ENCODE measurements at places on chromosomes 3 and 15.

- no peak for DNase-seq
Measured at GRCh38 chr3:49121132-49121736, 611 bp upstream of the USP19 start.

- DNase-seq = no peak
Measured at GRCh38 chr3:141388823-141389621, 20.7 kb downstream of the ZBTB38 start.

- DNase-seq = no peak
Measured at GRCh38 chr3:178645503-178645902, 109.3 kb downstream of the KCNMB2 start.

DNA sequence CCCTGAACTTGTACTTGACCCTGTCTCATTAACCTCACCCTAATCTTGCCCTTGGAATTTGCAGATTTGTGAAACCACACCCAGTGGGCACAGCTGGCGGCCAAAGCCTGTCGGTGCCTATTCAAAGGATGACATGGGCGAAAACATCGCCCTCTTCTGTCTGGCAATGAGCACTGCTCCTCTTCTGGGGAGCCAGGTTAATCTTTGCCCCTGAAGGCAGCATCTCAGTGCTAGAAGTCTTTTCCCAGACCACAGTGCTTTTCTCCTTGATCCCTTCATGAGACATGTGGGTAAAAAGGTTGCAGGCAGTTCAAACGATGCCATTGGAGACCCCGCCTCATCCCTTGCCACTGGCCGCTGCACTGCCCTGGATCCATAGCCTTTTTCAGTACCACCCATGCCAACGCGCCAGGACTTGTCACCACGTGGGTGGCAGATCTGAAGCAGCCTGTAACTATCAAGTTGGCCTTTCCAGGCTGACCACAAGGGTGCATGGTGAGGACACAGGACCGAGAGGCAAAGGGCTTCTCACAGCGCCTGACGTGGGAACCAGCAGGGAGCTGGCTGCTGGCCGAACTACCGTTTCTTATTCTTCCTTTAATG lies 6.5 kb upstream of the DNASE1L3 start:
- peak; percentile 92 for DNase-seq

DNA sequence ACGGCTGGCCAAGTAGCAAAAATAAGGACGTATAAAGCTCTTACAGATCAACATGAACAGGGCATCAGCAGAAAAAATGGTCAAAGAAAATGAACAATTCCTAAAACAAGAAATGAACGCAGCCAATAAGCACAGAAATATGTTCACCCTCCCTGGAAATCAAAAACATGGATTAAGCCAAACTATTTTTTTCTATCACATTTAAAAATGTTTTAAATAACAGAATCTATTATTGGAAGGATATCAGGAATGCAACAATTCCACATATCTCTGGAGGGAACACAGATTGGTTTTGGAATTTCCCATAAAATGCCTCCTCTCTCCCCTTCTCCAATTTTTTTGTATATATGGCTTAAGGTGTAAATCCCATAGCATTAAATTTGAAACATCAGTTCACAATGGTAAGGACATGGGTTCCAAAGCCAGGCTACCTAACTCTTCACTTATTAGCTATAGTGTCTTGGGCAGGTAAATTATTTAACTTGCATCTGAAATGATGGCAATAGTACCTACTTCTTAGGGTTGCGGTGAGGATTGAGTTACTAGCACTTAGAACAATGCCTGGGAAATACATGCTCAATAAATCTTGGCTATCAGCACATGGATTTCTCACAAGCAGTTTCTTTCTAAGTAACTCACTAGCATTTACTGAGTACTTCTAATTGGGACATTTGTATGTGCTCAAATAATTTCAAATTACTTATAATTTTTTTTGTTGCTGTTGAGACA lies 10.1 kb downstream of the UACA start:
- no peak for DNase-seq

DNA sequence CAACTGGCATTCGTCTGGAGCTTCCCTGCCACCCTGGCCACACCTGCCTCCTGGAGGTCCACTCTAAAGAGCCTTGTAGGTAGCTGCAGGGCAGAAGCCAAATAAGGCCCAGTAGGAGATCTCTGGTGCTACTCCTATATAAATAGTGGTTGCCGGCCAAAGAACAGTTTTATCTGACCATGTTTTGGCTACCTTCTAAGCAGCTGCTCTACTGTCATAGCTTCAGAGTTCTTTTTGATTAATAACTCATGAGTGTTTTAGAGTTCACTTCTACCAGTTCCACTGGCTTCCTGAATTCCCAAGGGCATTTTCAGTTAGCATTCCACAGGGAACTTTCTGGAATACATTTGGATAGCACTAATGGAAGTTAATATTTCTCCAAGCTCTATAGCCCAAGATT lies 154.6 kb downstream of the B3GALNT1 start:
- no peak for DNase-seq

DNA sequence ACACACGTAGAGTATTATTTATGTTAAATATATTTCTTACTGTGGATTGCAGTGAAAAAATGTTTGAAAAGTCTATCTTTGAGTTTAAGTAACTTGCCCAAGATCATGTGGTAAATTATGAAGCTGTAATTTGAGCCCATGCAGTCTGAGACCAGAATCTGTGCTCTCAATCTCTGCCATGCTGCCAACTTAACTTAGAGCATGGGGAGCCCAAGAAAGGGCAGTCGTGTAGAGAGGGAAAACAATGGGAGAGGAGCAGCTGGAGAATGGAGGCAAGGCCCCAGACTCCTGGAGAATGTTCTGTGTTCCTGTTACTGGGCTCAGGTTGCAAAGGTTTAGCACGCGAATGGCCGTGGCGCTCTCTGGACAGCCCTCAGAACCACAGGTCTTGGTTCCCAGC lies 311.6 kb upstream of the RASGRP1 start:
- DNase-seq = no peak
